CD4-positive, alpha-beta T cell (primary cell): ENCODE measurements at places on chromosomes 12 and 14.

DNA sequence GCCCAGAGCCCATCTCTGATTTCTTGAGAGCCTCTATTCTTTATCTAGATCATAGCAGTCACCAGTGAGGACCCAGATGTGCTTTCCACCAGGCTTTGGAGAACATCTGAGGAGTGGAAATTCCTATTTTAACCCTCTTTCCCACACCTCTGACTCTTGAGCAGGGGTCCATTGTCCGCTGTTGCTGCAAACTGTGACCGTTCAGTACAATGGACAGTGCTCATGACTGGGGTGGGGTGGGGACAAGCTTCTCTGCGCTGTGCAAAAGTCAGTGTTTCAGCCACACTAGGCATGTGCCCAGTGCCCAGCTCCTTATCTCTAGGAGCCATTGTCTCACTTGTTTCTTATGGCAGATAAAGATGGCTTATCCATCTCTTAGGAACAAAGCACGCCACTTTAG is 16.9 kb upstream of the KRT7 start:
- DNase-seq: no peak

- DNase-seq: no peak
These were observed 280.0 kb downstream of the ALG10 start for GRCh38 chr12:34302131-34302885.

GRCh38 chr14:72947366-72948160 is 21.3 kb downstream of the DCAF4 start:
- no peak for DNase-seq

DNA sequence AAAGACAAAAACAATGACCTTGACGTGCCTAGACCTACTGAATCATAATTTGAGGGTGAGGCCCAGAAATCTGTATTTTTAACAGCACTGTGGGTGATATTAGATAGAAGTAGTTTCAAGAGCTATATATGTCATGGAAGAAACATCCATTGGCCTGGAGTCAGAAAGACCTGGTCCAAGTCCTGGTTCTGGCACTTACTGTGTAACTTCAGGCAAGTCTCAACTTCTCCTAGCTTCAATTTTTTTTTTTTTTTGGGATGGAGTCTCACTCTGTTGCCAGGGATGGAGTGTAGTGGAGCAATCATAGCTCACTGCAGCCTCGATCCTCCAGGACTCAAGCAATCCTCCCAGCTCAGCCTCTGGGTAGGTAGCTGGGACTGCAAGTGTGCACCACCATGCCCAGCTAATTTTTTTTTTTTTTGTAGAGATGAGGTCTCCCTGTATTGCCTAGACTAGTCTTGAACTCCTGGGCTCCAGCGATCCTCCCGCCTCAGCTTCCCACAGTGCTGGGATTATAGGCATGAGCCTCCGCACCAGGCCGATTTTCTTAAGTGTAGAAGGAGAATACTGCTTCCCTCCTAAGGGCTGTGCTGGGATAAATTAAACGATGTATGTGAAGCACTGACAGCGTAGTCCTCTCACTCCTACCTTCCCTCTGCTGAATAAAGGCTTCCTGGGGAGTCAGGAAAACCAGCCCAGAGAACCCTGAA is 14.3 kb upstream of the GPX2 start:
- no peak for DNase-seq

GRCh38 chr14:89899917-89900663 is 54.4 kb downstream of the EFCAB11 start:
- no peak for DNase-seq

GRCh38 chr12:3744229-3744901 is 8.5 kb downstream of the CRACR2A start:
- peak; percentile 40 for DNase-seq

GRCh38 chr12:52522346-52523011 is 2.3 kb upstream of the KRT5 start:
- DNase-seq: no peak

DNA sequence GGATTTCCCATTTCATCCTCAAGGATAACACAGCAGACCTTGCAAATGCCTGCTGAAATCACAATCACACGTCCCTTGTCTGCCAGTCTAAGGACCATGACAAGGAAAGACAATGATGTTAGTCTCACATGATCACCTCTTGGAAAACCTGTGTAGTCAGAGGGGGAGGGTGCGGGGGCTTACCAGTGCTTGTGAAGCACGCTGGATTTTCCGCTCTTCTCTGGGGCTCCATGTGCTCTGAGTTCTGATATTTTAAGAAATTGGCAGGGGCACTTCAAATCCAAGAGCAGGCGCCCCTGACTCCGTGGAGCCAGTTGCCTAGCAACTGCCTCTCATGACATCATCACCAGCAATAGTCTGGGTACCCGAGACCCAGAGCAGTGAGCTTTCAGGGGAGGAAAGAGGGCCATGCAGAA is 200.9 kb upstream of the C14orf180 start:
- DNase-seq: no peak

GRCh38 chr12:55642267-55642666 is 5.6 kb downstream of the OR10P1 start:
- DNase-seq: no peak

- DNase-seq: no peak
These were observed 17.4 kb downstream of the OTOGL start for GRCh38 chr12:80116735-80117134.

- DNase-seq: peak; percentile 56
These were observed 963 bp upstream of the TINF2 start for GRCh38 chr14:24243336-24243836.

- no peak for DNase-seq
These were observed 126.6 kb downstream of the PPM1H start for GRCh38 chr12:62808166-62808879.

- DNase-seq: no peak
These were observed 30.1 kb upstream of the TSPAN11 start for GRCh38 chr12:30896461-30896860.

- no peak for DNase-seq
These were observed 137.7 kb downstream of the SPTSSA start for GRCh38 chr14:34324363-34324795.

DNA sequence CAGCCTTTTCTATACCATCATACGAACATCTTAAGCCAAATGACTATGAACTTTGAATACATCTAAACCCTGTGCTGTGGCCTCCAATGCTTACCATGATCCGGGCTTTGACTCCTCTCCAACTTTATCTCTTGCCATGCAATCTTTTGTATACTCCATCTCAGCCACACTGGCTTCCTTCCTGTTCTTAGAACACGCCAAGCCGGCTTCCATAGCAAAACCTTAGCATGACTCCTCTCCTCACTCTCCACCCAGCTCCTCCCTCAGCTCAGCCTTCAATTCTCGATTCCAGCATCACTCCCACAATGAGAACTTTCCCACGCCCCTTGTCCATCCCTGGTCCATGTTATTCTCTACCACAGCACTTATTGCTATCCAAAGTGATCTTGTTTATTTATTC is 228.3 kb downstream of the NTF3 start:
- DNase-seq: no peak

GRCh38 chr12:27464220-27464554 is 17.7 kb downstream of the SMCO2 start:
- no peak for DNase-seq

- DNase-seq: no peak
These were observed 76.9 kb upstream of the OTX2 start for GRCh38 chr14:56887216-56887615.

- DNase-seq: no peak
These were observed 98.3 kb downstream of the UNC79 start for GRCh38 chr14:93528884-93529558.

DNA sequence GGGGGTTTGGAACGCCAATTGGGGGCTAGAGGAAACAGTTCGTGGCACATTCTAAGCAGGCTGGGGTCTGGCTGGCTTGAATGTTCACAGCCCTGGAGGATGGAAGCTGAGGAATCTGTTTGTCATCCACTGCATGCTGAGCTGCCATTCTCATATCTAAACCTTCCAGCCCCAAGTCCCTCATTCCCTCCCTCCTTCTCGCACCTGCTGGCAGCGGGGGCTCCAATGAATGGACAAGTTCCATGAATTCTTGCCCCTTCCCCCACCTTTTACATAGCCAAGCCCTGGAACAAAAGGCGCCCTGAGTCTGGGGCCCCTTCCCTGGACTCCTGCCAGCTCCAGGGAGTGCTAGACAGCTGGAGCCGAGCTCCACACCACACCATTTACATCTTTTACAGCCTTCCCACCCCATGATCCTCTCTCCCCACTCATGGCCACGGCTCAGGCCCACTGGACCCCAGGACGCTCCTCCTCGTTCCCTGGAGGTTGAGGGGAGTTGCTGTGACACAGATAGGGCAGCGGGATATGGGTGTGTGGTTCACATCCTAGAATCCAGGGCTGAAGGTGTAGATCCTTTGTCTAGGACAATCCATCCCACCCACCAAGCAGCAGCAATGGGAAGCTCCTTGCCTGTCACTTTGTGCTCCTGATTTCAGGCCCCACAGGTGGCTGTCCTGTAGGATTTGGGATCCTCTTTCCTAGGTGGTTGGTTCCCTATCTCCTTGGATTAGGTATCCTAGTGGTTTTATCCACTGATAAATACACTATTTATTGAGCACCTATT is 21.7 kb upstream of the VRTN start:
- DNase-seq: no peak

- peak; percentile 42 for DNase-seq
These were observed 208.8 kb downstream of the EPS8 start for GRCh38 chr12:15580431-15580830.

DNA sequence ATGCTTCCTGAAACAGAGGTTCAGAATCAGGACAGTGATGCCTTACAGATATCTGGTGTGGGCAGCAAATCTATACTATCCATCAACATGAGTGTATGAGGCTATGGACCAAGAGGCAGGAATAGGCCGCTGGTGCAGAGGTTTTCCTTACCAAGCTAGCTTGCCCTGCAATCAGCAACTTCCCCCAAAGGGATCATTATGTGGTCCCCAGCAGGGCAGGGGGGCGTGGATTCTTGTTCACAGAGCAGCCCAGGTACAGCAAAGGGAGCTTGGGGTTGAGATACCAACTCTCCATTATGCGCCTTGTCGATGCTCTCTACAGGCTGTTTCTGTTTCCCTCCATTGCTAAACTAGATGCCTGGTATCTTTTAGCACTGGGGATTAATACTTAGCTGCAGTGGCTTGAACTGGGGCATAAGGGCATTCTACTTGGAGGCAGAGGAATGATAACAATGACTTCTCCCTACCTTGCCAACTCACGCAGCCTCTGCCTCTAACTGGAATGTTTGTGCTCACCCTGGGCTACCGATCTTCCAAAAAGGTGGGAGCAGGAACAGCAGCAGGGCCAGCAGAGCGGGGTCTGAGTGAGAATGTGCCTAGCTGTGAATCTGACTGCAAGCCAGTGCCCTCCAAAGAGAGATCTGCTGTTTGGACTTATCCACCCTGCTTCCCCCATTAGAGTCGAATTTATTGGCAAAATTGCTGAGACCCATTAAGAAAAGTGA is 10.3 kb upstream of the KRT1 start:
- DNase-seq: no peak

DNA sequence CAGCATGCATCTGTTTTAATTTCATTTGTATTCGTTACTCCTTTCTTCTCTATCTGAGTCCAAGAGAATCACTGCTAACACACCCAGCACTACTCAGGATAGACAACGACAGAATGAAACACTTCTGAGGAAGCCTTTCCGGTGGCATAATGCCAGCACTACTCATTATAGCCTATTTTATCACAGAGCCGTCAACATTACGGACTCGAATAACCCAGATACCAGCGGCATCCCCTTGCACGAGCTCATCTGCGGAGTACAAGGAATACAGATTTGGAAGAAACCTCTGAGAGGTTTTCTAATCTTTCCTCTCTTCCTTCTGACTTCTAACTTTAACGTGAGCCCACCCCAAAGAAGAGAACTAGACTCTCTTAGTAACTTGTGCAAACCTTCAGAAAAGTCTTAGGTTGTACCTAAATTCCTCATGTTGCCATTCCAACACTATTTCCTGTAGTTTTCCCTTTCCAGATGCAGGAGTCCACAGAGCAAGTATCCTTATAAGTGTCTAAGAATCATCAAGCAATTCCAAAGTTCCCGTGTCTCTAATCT is 248.1 kb downstream of the APAF1 start:
- DNase-seq: no peak

- no peak for DNase-seq
These were observed 158.7 kb downstream of the METTL25 start for GRCh38 chr12:82517027-82517426.

DNA sequence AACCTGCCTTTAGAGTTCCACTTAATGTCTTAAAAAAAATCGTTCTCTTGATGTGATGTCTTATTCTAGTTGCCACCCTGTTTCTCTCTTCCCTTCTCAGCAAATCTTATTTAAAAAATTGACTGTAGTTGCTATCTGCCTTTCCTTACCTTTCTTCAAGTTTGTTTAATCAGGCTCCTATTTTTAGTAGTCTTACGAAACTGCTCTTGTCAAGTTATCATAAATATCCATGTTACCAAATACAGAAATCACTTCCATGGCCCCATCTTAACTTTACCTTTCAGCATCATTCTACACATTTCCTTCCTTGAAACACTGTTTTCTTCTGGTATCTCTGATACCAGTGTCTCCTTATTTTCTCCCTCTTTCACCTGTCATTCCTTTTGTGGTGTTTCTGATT is 227.3 kb downstream of the ERC1 start:
- no peak for DNase-seq

DNA sequence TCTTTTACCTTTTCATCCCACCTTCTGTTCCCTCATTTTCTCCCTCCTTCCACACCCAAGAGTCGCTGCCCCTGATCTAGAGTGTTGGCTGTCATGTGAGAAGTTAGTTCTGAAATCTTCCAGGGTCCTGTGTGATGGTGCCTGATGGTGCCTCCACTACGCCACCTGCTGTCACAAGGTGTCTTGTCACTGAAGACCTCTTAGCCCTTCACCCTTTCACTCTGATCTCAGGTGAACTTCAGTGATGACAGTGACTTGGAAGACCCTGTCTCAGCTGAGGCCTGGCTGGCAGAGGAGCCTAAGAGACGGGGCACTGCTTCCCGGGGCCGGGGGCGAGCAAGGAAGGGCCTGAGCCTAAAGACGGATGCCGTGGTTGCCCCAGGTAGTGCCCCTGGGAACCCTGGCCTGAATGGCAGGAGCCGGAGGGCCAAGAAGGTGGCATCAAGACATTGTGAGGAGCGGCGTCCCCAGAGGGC is 7.6 kb upstream of the PFDN5 start:
- peak; percentile 78 for DNase-seq

DNA sequence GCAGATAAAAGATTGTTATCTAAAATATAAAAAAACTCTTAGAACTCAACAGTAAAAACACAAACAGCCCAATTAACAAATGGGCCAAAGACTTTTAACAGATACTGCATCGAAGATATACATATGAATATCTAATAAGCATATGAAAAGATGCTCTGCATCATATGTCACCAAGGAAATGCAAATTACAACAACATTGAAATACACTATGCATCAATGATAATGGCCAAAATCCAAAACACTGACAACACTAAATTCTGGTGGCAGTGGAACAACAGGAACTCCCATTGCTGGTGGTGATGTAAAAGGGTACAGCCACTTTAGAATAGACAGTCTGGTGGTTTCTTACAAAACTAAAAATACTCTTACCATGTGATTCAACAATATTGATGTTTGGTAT is 40.8 kb downstream of the KLHDC2 start:
- no peak for DNase-seq

DNA sequence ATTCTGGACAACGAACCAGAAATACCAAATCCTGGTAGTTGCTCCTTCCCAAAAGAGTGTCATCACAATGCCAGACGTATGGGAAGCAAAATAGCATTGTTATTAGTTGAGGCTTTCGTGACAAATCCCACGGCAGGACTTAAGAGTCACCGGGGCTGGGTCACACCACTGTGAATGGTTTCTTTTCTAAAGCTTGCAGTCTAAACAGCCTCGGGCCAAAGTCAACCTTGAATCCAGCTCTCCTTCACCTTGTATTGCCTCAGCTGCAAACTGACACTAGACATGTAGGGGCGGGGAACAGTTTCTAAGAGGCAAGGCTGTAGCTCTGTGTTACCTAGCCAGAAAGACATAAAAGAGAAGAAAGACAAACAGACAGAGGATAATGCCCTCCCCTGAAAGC is 734.8 kb downstream of the MED13L start:
- DNase-seq: no peak
